GM03348 (cell line): ENCODE measurements at places on chromosomes 16 and 17.

GRCh38 chr16:49834531-49835151 lies 21.3 kb downstream of the ZNF423 start:
- no peak for DNase-seq

DNA sequence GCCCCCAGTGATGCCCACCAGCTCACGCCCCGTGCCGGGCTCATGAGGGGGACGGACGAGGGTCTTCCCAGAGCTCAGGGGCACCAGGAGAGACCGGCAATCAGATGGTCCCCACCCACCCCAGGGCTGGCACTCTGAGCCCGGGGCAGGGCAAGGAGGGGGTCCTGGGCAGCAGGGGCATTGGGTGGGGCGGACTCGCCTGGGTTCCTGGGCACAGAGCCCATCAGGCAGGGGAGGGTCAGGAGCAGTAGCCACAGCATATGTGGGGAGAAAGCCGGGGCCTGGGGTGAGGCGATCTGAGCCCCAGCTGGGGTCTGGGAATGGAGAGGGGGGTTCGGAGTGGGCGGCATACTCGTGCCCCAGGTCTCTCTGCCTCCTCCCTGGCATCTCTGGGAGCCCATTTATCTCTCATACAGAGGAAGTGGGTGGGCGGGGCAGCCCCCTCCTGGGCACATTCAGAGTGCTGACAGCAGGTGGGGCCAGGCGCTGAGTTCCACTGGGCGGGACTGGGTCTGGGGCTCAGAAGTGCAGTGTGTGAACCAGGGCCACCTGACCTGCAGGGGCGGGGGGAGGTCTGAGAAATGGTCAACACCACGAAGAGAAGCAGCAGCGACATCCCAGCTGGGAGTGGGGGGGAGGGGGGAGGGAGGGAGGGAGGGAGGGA lies 20.5 kb upstream of the UBE2I start:
- no peak for DNase-seq

DNA sequence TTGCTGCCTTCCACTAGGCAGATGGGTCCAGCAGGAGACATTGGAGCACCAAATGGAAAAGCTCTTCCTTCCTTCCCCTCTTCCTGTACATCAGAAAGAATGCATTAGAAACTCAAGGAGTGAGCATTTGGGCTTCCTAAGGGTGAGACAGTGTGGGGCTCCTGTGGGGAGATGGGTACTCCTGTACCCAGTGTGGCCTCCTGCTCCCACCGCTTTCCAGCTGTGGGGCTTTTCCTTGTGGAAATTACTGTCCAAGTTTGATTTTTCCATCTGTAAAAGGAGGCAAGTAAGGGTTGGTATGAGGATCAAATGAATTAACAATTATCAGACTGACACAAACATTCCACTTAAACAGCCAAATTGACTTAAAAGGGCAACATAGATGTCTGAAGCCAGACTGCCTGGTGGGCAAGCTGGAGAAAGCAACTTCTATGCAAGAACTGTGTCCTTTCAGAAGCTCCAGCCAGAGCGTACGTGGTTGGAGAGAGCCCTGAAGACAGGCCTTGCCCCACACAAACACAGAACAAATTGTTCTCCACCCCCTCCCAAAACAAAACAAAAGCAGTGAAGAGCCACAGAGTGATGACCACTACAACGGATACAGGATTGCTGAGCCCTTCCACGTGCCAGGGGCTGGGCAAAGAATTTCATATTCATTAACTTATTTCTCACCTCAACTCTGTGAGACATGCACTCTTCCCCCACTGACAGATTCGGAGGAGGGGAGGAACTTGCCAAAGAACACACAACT lies 23.1 kb upstream of the ALDH3A1 start:
- no peak for DNase-seq

DNA sequence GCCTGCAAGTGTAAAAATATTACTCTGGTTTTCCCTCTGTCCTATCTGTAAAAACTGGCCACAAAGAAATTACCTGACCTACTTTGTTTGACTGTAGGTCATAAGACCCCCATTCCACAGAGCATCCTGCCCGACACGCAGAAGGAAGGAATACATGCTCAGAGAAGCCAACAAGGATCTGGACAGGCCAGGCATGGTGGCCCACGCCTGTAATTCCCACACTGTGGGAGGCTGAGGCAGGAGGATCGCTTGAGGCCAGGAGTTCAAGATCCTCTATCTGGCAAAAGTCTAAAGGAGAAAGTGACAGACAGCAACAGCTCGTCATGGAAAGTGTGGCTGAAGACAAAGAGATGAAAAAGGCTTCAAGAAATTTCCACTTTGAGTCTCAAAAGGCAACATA lies 78.2 kb upstream of the RNU2-1 start:
- DNase-seq, result no peak
